ENCODE measurements at places on chromosomes 11 and 22.

DNA sequence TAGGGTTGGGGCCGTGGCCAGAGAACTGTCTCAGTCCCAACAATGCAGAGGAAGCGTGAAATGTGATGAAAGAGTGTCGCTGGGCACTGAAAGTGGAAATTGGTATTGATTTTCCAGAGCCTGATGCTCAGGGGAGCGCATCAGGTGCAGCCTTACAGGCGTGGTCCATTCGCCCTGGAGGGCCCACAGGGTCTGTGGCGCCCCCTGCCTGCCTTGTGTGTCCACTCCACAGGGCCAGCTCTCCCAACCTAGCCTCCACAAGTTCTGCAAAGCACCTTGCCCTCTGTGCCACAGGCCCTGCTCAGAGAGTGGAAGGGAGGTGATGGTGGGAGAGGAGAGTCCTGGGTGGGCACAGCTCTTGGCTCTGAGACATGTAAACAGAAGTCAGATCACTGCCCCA lies 54.9 kb upstream of the LMO1 start:
- no peak for DNase-seq

GRCh38 chr22:20084547-20085413 lies 4.7 kb downstream of the DGCR8 start:
- peak; percentile 23 for DNase-seq

- DNase-seq = no peak
These were observed 69.2 kb downstream of the CD82 start for GRCh38 chr11:44634401-44635281.

GRCh38 chr11:86781546-86781945 lies 18.8 kb upstream of the PRSS23 start:
- no peak for DNase-seq

DNA sequence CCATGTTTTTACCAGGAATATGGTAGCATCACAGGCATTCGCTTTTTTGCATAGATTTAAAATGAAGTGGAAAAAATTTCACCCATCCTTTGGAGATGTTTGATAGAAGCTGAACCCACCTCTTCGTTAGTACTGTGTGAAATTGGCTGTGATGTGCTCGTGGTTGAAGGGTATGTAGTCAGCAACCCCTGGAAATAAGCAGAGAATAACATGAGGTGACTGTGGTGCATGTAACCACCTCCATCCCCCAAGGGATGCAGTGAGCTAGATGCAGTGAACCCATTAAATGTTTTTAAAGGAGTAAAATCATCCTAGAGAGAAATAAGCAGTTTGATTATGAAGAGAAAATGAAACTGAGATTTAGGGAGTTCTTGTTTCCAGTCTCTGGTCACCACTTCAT lies 15.9 kb downstream of the CBLIF start:
- no peak for DNase-seq

GRCh38 chr22:21693333-21693998 lies 27.7 kb downstream of the PPIL2 start:
- DNase-seq = no peak

All from HL-60 (cell line).